ENCODE measurements at places on chromosomes 2 and 18. TPM values are rescaled to one million over a fixed set of nuclear protein-coding genes. Genes with fewer than 3 reads are reported as not detected.

- no peak overlapping the region for H3K27ac ChIP-seq
- no peak overlapping the region for H3K4me3 ChIP-seq
- no peaks in the 10 kb centered on the region for H3K4me1 ChIP-seq
- no peak for DNase-seq
Observed at GRCh38 chr2:229861431-229861830, 60.4 kb downstream of the TRIP12 start.

GRCh38 chr2:239372835-239373234, 28.0 kb downstream of the HDAC4 start:
- DNase-seq, result no peak
- H3K4me3 ChIP-seq, result no peak overlapping the region
- H3K27ac ChIP-seq, result no peak overlapping the region
- no peaks in the 10 kb centered on the region for H3K27me3 ChIP-seq
- no peaks in the 10 kb centered on the region for H3K4me1 ChIP-seq

Gene SKOR2
- total RNA-seq, result not detected

DNA sequence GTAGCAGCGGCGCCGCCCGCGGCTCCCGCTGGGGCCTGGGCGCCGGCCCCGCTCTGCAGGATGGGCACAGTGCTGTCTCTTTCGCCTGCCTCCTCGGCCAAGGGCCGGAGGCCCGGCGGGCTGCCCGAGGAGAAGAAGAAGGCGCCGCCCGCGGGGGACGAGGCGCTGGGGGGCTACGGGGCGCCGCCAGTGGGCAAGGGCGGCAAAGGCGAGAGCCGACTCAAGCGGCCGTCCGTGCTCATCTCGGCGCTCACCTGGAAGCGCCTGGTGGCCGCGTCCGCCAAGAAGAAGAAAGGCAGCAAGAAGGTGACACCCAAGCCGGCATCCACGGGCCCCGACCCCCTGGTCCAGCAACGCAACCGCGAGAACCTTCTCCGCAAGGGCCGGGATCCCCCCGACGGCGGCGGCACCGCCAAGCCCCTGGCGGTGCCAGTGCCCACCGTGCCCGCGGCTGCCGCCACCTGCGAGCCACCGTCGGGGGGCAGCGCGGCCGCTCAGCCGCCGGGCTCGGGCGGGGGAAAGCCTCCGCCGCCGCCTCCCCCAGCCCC, 369 bp downstream of the CDK5R2 start:
- H3K4me1 ChIP-seq, result peaks cover 23% of the 10 kb centered on the region
- H3K36me3 ChIP-seq, result no peaks in the 10 kb centered on the region
- no peak overlapping the region for H3K27ac ChIP-seq
- H3K27me3 ChIP-seq, result no peaks in the 10 kb centered on the region
- no peak for DNase-seq

DNA sequence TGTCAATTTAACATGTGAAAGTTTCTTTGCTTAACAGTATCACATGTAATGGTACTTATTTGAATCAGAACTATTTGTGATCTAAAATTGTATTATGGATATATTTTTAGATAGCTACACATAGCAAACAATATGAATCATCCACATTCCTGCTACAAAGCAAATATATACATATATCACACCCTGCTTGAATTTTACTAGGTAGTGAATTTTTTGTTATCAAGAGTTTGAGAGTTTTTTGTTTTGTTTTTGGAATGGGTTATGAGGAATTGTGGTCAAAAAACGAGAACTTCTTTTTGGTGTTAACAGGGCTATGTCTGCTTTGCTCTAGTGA, 635.7 kb downstream of the NRXN1 start:
- no peaks in the 10 kb centered on the region for H3K27me3 ChIP-seq
- H3K27ac ChIP-seq, result no peak overlapping the region
- H3K4me1 ChIP-seq, result no peaks in the 10 kb centered on the region

GRCh38 chr2:7809640-7810039, 872.2 kb upstream of the ID2 start:
- no peak overlapping the region for H3K27ac ChIP-seq
- no peaks in the 10 kb centered on the region for H3K4me1 ChIP-seq
- H3K27me3 ChIP-seq, result no peaks in the 10 kb centered on the region
- no peak overlapping the region for H3K4me3 ChIP-seq
- no peaks in the 10 kb centered on the region for H3K36me3 ChIP-seq

Gene PARD6G
- 2.5 TPM for total RNA-seq

Gene ARHGAP25
- total RNA-seq, result 4.9 TPM

- no peaks in the 10 kb centered on the region for H3K4me1 ChIP-seq
- H3K4me3 ChIP-seq, result no peak overlapping the region
- H3K27me3 ChIP-seq, result no peaks in the 10 kb centered on the region
Observed at GRCh38 chr18:61957801-61958516, 65.2 kb upstream of the RNF152 start.

DNA sequence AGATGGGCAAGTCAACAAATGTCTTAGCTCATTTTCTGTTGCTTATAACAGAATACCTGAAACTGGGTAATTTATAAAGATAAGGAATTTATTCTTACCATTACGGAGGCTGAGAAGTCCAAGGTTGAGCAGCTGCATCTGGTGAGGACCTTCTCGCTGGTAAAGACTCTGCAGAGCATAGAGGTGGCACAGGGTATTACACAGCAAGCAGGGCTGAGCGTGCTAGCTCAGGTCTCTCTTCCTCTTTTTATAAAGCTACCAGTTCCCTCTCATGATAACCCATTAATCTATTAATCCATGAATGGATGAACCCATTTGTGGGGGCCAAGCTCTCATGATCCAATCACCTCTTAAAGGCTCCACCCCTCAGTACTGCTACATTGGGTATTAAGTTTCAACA, 109.1 kb downstream of the CDK15 start:
- no peak overlapping the region for H3K4me3 ChIP-seq
- no peaks in the 10 kb centered on the region for H3K36me3 ChIP-seq
- H3K4me1 ChIP-seq, result no peaks in the 10 kb centered on the region
- no peaks in the 10 kb centered on the region for H3K27me3 ChIP-seq

- H3K36me3 ChIP-seq, result no peaks in the 10 kb centered on the region
- no peak for DNase-seq
- H3K27ac ChIP-seq, result no peak overlapping the region
- H3K4me3 ChIP-seq, result peak overlapping the region; percentile 8
Observed at GRCh38 chr18:31241900-31242409, 76.0 kb upstream of the DSG1 start.

GRCh38 chr18:71114550-71115210, 825.8 kb downstream of the SOCS6 start:
- H3K4me3 ChIP-seq, result no peak overlapping the region
- H3K27ac ChIP-seq, result no peak overlapping the region
- H3K36me3 ChIP-seq, result no peaks in the 10 kb centered on the region
- no peaks in the 10 kb centered on the region for H3K27me3 ChIP-seq
- no peaks in the 10 kb centered on the region for H3K4me1 ChIP-seq

Gene CEBPZ
- 29.9 TPM for total RNA-seq

Gene NAT8
- total RNA-seq, result not detected

GRCh38 chr2:150880986-150881385, 380.7 kb downstream of the RBM43 start:
- no peaks in the 10 kb centered on the region for H3K27me3 ChIP-seq
- H3K4me1 ChIP-seq, result no peaks in the 10 kb centered on the region
- no peaks in the 10 kb centered on the region for H3K36me3 ChIP-seq
- no peak overlapping the region for H3K4me3 ChIP-seq
- H3K27ac ChIP-seq, result no peak overlapping the region

DNA sequence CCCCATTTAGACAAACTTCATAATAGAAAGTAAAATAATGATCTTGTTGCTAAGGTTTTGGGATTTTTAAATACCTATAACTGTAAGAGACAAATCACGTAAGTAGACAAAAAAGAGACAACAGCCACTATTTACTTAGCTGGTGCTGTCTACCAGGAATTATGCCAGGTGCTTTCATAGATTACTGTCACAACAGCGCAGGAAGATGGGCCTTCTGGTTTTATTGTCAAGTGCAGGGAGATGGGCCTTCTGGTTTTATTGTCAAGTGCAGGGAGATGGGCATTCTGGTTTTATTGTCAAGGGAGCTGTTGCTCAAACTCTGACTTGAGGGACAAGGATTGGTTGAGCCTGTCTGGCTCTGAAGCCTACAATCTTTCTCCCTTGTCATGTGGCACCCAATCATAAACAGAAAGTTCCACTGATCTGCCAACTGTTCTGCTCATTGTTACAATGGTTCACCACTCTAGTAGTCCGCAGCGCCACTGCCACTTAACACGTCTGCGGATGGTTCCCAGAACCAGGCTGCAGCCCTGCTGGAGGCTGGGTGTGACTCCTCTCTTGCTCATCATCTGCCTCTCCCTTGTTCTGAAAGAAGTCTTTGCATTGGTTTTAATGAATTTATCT, 95.0 kb downstream of the RNF144A start:
- H3K36me3 ChIP-seq, result no peaks in the 10 kb centered on the region
- DNase-seq, result no peak
- no peaks in the 10 kb centered on the region for H3K4me1 ChIP-seq

DNA sequence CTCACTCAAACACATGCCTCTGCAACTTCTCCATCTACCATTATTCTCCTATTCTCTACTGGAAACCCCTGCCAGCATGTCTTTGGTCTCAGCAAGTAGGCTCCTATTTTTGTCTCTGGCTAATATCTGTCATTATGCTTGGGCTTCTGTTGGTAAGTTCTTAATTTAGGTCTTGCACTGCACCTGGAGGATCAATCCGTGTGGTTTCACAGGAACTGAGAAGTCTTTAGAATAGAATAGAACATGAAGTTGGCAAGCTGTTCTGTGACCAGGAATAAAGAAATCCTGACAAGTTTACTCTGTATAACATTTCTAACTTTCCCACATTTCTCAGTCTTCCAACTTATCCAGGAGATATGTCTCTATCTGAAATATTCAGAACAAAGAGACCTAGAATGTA, 219.5 kb upstream of the GYPC start:
- no peak overlapping the region for H3K4me3 ChIP-seq
- no peaks in the 10 kb centered on the region for H3K36me3 ChIP-seq

Gene COL4A3
- under 0.01 TPM for total RNA-seq

DNA sequence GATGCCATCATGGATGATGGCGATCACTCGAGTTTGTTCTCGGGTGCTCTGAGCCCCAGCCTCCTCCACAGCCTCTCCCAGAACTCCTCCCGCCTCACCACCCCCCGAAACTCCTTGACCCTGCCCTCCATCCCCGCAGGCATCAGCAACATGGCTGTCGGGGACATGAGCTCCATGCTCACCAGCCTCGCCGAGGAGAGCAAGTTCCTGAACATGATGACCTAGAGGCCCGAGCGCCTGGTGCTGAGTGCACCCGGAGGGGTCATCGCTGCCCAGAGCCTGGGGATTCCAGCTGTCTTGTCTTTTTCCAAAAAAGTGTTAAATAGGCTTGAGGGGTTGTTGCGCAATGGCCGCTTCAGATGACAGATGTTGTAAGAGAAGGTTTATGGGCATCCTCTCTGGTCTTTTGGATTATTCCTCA, 254.8 kb downstream of the GLI2 start:
- no peaks in the 10 kb centered on the region for H3K27me3 ChIP-seq
- DNase-seq, result no peak
- no peak overlapping the region for H3K4me3 ChIP-seq
- no peaks in the 10 kb centered on the region for H3K36me3 ChIP-seq
- H3K27ac ChIP-seq, result no peak overlapping the region

DNA sequence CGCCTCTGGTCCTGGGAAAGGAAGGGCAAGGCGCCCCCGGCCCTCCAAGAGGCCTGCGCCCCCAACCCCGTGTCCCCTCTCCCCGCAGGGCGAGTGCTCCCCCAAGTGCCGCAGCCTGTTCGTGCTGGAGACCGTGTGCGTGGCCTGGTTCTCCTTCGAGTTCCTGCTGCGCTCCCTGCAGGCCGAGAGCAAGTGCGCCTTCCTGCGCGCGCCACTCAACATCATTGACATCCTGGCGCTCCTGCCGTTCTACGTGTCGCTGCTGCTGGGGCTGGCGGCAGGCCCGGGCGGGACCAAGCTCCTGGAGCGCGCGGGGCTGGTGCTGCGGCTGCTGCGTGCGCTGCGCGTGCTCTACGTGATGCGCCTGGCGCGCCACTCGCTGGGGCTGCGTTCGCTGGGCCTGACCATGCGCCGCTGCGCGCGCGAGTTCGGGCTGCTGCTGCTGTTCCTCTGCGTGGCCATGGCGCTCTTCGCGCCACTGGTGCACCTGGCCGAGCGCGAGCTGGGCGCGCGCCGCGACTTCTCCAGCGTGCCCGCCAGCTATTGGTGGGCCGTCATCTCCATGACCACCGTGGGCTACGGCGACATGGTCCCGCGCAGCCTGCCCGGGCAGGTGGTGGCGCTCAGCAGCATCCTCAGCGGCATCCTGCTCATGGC, 52.4 kb downstream of the SLC66A2 start:
- DNase-seq, result no peak
- H3K27me3 ChIP-seq, result no peaks in the 10 kb centered on the region
- no peaks in the 10 kb centered on the region for H3K4me1 ChIP-seq
- no peak overlapping the region for H3K27ac ChIP-seq
- H3K4me3 ChIP-seq, result no peak overlapping the region

GRCh38 chr2:183867206-183867605, 731.1 kb upstream of the ZNF804A start:
- no peak overlapping the region for H3K27ac ChIP-seq
- H3K36me3 ChIP-seq, result no peaks in the 10 kb centered on the region
- no peaks in the 10 kb centered on the region for H3K4me1 ChIP-seq
- DNase-seq, result no peak
- no peak overlapping the region for H3K4me3 ChIP-seq
- no peaks in the 10 kb centered on the region for H3K27me3 ChIP-seq

- no peaks in the 10 kb centered on the region for H3K36me3 ChIP-seq
- no peak for DNase-seq
- H3K27ac ChIP-seq, result no peak overlapping the region
Observed at GRCh38 chr2:145743011-145743410, 1223.1 kb upstream of the ZEB2 start.

DNA sequence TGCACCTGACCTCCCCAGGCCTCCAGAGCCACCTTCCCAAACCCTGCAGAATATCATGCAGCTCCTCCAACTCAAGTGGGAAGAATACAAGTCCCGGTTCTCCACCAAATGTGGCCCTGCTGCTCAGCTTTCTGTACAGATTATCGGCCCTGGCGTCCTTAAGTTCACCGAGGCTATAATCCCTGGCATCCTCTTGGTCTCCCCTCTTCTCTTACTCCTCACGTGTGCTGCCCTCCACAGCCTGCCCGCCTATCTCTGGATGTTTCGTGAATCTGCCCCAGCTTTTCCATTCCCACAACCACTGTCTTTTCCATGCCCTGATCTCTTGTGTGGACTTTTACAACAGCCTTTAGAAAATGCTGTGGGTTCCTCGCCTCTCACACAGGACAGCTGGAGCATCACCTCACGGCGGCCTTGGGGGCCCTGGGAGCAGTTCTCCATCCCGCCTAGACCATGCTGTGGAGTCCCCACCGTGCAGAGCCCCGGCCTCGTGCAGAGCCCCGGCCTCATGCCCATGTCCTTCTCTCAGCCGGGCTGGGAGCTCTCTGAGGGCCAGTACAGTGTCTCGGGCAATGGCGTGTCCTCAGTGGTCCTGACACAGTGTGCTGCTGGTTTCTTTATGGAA, 170.3 kb upstream of the PXDN start:
- H3K4me1 ChIP-seq, result no peaks in the 10 kb centered on the region
- no peaks in the 10 kb centered on the region for H3K27me3 ChIP-seq
- H3K4me3 ChIP-seq, result no peak overlapping the region
- no peaks in the 10 kb centered on the region for H3K36me3 ChIP-seq
- DNase-seq, result no peak

Gene TMEM198
- 10.2 TPM for total RNA-seq
